ENCODE measurements at places on chromosomes 7 and 10.

DNA sequence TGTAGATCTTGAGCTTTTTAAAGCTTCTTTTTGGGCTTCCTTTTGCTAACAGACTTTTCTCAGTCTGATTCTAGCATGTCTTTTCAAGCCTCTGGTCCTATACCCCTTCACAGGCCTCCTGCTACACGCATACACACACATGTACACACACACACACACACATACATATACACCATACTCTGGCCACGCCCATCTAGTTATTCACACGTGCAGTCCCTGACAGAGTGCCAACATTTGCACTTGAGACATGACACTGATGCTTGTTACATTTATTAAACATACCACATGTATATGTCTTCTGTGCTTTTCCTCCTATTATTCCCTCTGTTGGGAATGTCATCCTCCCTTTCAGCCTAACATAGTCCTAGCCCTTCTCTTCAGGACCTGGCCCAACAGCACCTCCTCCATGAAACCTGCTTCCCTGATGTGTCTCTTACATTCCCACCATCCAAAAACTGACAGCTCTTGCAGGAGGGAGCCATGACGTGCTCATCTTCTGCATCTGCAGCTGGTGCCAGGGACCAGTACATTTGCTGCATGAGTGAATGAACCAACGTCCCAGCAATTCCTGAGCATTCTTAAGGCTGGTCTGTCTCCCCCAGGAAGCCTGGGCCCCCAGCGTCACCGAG, 222.1 kb downstream of the ARHGAP12 start:
- no peak for ATAC-seq

DNA sequence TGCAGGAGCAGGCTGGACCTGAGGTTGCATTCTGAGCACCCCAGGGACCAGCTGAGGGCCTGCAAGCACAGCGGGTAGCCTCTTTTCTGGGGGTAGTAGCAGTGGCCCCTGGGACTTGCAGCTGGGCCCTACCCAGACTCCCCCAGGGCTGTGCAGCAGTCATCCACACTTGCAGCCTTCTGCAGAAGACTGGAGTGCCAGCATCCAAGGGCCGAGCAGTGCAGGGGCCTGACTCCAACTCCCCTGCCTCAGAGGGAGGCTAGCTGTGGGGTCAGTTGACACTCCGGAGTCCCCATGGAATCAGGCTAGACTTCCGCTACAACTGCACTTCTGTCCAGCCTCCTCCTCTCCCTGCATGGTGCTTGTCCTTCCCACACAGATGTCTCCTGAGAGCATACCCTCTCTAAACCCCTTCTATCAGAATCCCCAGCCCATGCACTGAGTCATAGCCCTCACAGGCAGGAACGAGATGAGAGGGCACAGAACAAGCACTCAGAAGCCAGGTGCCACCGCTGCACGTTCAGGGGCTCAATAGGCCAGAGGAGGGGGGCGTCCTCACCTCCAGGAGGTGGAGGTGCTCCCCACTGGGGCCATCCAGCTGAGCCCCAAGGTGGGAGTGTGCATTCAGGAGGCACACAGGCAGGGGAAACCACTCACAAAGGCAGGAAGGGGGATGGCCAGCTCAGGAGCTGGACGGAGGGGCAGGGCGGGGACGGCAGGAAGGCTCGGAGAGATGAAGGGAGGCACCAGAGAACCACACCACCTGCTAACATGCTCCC, 7.5 kb downstream of the RASGEF1A start:
- no peak for ATAC-seq

GRCh38 chr10:44888886-44889285, 22.3 kb upstream of the TMEM72 start:
- ATAC-seq, result no peak

GRCh38 chr7:73681031-73681430, 2.2 kb downstream of the DNAJC30 start:
- ATAC-seq, result no peak
